Esophagus squamous epithelium (tissue), 5 donors: ENCODE measurements at places on chromosomes 6 and 20.

DNA sequence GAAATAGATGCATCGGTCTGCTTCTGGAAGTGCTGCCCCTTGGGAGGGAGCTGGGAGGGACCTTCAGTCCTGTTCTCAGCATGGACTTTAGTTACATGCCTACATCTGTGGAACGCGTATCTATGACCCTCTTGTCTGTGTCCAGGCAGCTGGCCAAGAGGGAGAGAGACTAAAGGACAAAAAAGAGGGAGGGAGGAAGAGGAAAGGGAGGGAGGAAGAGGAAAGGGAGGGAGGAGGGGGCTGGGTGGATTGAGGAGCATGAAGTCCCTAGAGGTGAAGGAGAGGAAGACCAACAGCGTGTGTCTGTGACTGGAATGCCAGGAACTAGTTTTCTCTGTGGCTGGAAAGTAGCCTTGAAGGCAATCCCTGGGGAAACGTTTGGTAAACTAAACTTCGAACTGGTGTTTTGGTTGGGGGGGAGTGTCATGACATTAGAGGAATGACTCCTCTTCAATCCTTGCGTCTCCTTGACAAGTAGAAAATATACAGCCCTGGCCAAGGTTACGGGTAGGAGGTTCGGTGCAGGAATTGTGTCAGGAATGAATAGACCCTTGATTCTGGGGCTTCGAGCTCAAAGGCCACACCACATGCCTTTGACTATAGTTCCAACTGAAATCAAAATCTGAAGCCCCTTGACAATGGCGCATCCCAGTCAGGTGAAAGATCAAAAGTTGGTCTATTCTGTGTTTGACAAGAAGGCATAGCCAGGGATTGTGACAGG, 52.0 kb upstream of the PLEKHG1 start:
- no peak for DNase-seq

DNA sequence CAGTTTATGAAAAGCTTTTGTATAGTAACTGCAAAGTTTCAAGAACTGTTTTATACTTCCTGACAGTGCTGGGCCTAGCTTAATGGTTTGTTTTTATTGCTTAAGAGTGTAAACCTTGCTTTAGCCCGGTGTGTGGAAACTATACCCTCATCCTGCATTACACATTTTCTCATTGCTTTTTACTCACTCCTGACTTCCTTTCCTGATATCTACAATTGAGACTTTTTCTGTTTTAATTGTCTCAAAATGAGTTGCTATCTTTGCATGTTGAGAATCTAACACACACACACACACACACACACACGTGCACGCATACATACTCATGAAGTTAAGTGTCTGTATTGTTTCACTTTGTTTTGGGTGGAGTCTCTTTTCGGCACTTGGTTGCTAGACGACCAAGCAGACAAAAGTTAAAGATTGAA, 16.7 kb downstream of the BMP2 start:
- no peak for DNase-seq

GRCh38 chr6:34374069-34374468, 18.4 kb downstream of the NUDT3 start:
- DNase-seq, result no peak

DNA sequence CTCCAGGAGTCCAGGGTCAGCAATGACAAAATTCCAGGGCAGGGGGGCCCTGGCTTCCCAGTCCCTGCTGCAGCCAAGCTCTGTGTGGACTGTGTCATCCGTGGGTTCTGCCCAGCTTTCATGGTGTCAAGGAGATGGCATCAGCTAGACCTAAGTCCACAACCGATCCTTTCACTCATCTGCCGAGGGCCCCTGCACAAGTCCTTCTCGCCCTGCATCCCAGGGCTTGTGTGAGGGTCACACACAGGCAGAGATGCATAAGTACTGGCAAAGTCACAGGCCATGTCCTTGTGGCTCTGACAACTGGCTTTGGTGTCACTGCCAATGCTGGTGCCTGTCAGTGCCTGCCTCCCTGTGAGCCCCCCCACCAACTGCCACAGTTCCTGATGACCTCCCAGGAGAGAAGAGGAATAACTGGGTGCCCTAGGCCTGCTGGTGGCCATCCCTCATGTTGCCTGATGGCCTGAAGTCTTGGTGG, 181.4 kb upstream of the CST7 start:
- no peak for DNase-seq

DNA sequence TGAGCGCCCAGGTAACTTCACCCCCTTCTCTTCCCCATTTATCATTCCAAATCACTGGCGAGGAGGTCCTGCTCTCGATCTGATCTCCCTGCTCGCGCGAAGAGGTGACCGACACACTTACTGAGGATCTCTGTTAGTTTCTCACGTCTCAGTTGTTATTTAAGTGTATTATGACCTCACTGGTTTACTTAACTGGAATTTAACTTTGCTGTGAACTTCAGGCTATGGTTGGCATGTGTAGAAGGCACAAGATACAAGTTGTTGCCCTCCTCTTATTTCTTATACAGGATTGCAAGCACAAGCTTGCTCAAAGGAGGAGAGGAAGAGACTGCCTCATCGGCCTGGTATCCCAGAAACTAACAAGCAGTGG, 1.2 kb downstream of the RNF217 start:
- no peak for DNase-seq

- DNase-seq, result no peak
Observed at GRCh38 chr6:54624779-54625178, 221.8 kb upstream of the FAM83B start.
